ENCODE measurements at places on chromosomes 5 and 9.

- no peak for DNase-seq
These were observed 18.4 kb downstream of the AP3B1 start for GRCh38 chr5:78275998-78276543.

DNA sequence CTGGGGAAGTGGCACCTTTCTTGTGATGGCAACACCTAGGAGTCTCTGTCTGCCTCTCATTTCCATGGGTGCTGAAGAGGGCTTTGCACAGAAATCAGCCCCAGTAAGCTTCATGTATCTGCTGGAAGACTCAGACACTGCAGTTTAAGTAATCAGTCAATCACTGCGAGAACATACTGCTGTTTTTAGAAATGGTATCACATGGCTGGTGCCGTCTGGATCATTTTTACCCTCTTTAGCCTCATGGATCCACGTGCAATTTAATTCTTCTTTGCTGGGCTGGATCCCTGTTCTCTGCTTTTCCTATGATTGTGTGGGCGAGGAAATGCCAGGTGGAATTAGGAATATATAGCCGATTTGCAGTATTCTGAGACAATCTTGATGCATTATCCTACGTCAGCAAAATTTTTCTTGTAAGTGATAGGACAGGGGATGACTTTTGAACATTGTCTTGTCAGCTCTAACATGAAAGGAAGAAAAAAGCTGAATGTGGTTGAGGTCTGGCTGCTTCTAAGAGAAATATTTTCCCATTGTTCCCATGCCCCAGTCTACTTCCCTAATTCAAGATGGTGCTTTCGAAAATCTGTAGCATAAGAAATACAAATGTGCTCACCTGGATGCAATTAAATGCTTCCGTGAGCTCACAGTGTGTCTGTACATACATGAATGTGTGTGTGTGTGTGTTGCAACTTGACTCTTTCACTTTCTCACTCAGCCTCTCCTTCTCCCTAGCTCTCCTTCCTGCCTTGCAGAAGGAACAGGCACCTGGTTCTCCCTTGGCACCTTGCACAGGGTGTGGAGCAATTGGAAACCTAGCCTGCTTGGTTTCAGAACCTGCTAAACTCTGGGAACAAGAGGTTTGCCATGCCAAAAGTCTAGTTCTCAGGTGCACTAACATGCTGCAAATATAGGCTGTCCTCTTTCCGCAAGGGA is 281.6 kb downstream of the NTRK2 start:
- DNase-seq = no peak

- DNase-seq = no peak
These were observed 64.6 kb upstream of the CAST start for GRCh38 chr5:96597438-96598020.

- no peak for DNase-seq
These were observed 284.5 kb downstream of the SPOCK1 start for GRCh38 chr5:137214446-137215189.

DNA sequence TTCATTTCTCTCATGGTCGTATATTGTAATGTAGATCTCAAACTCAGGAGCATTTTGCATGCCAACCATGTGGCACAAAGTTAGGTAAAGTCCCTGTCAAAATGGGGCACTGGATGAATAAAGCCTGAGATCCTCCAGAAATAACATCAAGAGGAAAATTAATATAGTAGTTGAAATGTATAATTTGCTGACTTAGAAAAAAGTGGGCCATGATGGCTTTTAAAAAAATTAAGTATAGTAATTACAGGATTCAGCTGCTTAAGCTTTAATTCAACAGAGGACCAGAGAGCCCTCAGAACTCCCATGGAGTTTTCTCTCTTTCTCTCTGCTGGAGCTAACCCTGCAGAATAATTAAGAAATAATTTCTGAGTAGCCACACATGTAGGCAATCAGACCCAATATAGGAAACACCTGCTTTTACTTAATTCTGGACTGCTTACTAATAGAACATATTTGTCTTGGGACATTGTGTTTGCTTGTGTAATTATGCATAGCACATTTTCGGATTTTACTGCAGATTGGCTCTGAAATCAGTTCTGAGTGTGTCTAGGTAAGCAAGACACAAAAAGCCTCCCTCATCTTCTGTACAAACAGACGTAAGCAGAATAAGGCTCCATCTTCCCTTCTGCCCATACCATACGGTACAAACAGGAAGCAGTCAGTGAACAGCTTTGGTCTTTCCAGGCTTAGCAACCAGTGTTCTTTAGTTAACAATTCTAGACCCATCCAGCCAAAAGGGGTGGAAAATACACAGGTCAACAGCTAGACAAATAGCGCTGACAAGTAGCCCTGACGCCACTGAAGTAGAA is 26.5 kb upstream of the PCSK1 start:
- DNase-seq = no peak

GRCh38 chr5:78065663-78066062 is 228.8 kb downstream of the AP3B1 start:
- DNase-seq = no peak

- DNase-seq = no peak
These were observed 2.2 kb downstream of the TNFSF15 start for GRCh38 chr9:114803479-114804265.

GRCh38 chr9:134716067-134716466 is 74.5 kb downstream of the COL5A1 start:
- no peak for DNase-seq

Measured in amniotic stem cell (primary cell).